ENCODE measurements at places on chromosomes 3 and 15.

DNA sequence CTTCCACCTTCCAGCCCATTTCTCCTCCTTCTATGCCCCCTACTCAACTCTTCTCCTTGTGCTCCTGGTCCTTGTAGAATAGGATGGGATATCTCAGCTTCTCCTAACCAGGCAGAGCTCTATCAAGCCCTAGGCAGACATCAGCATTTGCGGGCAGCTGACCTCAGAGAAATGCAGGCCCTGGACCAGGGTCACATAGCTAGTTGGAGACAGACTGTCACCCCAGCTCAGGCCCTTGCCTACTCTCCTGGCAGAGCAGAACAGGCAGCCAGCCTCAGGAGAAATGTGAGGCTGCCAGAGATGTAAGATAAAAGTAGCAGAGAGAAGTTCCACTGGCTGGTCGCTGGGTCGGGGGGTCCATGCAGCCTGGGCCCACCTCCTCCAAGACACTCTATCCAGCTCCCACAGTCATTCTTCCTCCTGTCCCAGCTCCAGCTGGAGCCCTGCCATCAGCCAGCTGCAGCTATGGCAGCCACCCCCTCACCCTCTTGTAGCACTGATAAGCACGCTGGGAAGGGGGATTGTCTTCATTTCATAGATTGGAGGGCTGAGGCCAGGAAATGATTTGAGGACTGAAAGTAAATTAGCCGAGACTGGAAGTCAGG is 4.0 kb downstream of the CYP8B1 start:
- DNase-seq: no peak

DNA sequence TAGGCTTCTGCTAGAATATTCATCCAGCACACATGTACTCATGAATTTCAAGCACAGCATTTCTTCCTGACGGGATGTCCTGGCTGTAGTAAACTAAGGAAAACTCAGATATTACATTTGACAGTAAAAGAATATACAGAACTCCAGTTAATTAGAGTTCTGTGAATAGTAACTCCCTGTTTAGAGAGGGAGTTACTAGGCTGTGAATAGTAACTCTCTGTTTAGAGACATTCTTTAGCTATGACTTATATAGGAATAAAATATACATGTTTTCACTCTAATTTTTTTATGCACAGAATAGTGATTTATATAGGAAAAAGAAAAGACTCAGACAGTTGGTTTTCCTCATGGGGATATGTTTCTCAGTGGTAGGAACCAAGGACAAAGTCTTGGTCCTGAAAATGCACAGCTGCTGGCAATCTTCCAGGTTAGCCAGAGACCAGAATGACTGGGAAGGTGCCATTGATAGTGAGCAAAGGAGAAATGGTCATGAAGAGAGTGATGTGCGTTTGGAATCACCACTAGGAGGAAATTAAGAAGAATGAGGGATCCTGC is 480.7 kb upstream of the THBS1 start:
- no peak for DNase-seq

DNA sequence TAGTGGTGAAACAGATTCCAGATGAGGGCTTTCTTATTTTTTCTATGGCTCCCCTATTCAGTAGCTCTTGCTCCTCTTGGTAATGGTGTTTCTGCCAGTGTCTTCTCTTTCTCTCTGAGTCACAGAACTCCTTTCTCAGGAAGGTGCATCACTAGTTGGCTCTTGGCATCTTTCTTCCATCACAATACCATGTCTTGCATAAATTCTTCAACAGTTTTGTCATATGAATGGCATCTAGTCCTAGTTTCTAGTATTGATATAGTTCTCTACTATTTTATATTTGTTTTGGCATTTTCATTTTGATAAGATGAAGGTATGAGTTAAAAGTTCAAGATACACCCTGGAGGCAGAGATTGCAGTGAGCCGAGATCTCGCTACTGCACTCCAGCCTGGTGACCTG is 51.0 kb downstream of the REC114 start:
- DNase-seq: no peak

DNA sequence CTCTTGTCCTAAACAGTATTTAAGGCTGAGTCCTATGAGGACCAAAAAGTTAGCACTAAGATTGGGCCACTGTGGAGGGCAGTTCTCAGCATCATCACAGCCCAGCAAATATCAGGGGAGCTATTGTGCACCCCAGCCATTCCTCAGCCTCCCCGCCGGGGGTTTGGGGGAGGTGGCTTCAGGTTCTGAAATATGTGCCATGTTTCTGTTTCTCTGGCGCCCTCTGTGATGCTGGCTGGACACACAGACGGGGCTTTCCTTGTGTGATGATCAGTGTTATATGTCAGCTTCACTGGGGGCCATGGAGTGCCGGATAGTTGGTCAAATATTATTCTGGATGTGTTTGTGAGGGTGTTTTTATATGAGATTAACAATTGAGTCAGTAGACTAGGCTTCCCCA is 106.8 kb downstream of the GABRG3 start:
- no peak for DNase-seq

- DNase-seq: no peak
Observed at GRCh38 chr3:181933052-181933618, 221.4 kb downstream of the SOX2 start.

DNA sequence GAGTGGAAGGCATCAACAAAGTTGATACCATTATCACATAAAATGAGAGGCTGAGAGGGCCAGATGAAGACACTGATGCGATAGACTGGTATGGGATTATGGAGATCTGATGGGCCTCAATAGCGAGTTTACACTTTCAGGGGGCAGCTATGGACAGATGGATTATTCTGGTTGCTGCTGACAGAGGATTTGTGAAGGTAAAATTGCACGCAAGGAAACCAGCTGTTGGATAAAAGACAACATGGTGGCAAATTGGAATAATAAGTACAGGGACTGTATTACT is 203.9 kb downstream of the MBNL1 start:
- DNase-seq: no peak

GRCh38 chr3:105285653-105286241 is 81.0 kb upstream of the ALCAM start:
- DNase-seq: no peak

GRCh38 chr3:52077925-52078324 is 21.6 kb upstream of the DUSP7 start:
- no peak for DNase-seq

All from A673 (cell line).